NCI-H82 (cell line): ENCODE measurements at places on chromosomes 2 and 18.

- no peak for DNase-seq
Observed at GRCh38 chr2:48715042-48715899, 40.3 kb downstream of the LHCGR start.

- no peak for DNase-seq
Observed at GRCh38 chr2:212536817-212537725, 1.5 kb downstream of the ERBB4 start.

DNA sequence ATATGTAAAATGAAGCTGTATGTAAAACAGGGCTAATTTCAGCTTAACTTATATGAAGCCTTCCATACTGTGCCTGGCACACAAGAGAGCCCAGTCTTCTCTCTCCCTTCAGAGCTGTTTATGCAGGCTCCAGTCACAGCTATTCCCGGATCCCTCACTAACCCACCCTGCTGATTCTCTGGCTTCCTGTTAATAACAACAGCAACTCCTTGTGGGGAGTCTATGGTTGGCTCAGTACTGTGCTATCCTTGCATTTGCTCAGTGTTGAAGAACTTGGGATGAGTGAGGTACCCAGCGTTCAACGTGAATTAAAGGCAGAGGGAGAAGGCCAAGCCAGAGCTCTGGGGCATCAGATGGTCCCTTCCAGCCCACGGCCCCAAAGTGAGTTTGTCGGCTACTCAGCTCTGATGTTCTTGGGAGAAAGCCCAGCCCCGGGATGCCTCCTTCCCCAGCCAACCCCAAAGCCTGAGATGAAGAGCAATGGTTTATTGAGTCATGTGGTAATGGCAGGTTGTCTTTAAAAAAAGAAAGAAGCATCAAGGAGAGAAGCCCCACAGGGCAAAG, 43.2 kb downstream of the PSD4 start:
- no peak for DNase-seq

- no peak for DNase-seq
Observed at GRCh38 chr2:16725549-16725948, 59.9 kb upstream of the CYRIA start.

- DNase-seq, result no peak
Observed at GRCh38 chr2:190036071-190036470, 26.5 kb downstream of the MSTN start.

- no peak for DNase-seq
Observed at GRCh38 chr2:38092196-38092902, 16.4 kb upstream of the CYP1B1 start.

GRCh38 chr2:236872015-236872414, 213.7 kb upstream of the COPS8 start:
- DNase-seq, result no peak

- no peak for DNase-seq
Observed at GRCh38 chr18:46615720-46616119, 41.3 kb downstream of the LOXHD1 start.

DNA sequence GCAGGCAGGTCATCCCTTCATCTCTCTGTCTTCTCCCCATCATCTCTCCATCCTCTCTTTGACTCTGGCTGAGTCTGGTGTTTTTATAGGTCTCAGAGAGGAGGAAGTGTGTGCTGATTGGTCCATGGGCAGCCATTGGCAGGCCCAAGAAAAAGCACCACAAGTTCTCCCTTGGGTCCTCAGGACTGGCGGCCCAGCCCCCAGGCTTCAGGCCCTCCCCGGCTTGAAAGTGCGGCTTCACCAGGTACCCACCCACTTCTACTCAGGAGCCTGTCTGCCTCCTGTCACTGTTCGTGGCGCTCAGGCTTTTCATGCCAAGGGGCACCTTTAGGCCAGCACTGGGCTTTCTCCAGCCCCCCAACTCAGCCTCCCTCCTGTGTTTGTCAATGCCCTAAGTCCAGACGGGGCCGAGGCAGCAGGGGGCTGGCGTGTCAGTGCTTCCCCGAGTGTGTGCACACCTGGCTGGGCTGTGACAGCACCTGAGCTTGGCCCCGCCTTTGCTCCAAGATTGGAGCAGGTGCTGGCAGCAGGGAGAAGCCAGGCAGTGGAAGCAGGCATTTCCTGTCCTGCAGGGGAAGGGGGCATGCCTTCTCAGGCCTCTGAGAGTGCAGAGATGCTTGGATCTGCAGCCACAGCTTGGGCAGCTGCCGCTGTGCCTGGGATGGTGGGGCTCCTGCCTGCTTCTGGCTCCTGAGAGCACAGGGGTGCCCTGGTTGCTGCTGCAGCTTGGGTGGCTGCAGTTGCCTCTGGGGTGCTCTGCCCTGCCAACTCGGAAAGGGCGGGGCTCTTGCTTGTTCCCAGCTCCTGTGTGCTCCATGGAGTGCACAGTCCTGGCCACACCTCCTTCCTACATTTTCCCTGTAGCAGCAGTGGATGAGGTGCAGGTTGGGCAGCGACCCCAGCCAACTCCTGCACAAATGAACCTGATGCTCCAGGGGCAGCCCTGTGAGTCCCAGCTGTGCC, 34.1 kb downstream of the FBXO48 start:
- DNase-seq, result no peak

GRCh38 chr2:48865704-48866103, 110.2 kb upstream of the LHCGR start:
- DNase-seq, result no peak

DNA sequence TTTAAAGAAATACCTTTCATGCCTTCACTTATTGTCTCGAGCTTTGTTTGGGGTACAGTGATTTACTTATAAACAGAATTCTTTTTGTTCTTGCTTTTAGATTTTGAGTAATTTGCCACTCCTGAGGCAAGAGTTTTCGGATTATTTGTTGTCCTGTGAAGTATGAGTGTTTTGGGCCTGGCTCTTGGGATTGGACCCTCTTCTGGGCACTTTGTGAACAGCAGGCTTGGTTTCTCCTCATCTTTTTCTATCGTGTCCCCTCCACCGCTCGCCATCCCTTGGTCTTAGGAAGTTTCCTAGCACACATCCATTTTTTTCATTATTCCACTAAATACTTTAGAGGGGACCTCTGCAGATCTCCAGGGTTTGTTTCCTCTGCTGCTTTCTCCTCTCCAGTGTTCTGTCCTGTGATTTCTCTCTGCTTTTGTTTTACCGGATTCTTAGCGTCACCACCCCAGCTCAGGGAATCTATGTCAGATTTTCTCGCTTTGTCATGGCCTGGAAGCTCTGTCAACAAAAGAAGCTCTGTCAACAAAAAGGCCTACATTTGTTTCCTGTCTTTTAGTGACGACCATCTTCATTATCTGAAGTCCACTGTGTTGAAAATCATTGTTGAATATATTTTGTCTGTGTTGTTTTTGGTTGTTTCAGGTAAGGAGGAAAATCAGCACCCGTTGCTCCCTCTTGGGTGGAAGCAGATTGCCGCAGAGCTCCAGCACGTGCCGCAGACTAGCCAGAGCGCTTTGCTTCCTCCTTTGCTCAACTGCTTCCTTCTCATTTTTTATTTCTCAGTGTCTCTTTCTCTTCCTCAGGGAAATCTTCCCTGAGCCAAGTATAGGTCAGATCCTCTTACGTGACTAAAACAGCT, 27.8 kb downstream of the ANKRD62 start:
- peak; percentile 21 for DNase-seq

DNA sequence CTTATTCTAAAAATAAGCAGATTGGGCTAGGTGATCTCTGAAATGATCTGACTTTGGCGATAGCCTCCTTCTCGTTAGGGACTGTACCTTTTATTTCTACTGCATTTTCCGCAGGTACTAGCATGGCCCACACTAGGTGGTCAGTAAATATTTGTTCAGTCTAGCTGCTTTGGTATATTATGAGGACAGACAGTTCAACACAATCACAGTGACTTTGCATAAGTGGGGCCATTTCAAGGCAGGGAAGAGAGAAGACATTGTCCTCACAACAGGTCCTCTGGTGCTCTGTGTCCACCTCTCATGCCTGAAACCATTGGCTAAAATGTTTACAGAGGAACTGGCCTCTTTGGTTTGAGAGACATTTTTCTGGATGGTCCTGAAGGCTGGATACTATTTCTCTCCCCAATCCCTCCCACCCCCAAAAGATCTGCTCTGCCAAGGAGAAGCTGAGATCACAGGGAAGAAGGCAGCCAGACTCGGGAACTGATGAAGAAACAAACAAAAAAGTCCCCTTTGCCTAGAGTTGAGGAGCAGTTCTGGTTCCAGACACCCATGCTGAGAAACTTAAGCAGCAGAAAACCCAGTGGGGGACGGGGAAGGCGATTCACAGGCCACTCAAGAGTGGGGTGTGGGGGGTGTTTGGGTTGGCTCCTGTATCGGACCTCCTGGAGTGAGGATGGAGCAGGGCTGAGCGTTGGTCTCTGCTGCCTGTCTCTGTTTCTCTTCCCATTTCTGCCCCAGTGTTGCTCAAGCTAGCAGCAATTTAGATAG, 2.9 kb upstream of the TNP1 start:
- DNase-seq, result no peak

GRCh38 chr18:70172225-70172624, 33.3 kb downstream of the RTTN start:
- DNase-seq, result no peak

DNA sequence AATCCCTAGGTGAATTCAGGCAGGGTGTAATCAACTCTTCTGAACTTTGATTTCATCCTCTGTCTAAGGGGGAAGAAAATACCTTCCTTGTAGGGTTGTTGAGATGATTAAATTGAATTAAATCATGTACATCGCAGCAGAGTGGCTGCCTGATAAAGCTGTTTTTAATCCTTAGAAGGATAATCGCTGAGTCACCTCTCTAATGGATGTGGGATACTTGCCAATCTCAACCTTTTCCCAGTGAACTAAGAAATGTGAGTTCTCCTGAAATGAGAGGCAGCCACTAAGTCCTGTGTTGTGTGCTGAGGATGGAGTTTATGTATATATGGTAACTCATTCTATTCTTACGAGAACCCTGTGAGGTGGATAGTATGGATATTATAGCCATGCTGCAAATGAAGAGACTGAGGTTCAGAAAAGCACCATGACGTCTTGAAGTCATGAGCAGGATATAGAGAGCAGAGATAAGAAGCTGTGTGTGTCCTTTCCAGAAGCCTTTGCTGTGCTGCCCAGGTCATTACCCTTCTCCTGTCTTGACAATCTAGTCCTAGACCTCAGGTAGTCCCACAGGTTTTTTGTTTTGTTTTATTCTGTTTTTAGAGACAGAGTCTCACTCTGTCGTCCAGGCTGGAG, 93.3 kb downstream of the HNRNPLL start:
- peak; percentile 95 for DNase-seq
